Putamen (tissue), 1 donor: ENCODE measurements at places on chromosomes 5 and 9.
A peak's percentile ranks its signal among the peaks of the same experiment; 100 is the strongest.

DNA sequence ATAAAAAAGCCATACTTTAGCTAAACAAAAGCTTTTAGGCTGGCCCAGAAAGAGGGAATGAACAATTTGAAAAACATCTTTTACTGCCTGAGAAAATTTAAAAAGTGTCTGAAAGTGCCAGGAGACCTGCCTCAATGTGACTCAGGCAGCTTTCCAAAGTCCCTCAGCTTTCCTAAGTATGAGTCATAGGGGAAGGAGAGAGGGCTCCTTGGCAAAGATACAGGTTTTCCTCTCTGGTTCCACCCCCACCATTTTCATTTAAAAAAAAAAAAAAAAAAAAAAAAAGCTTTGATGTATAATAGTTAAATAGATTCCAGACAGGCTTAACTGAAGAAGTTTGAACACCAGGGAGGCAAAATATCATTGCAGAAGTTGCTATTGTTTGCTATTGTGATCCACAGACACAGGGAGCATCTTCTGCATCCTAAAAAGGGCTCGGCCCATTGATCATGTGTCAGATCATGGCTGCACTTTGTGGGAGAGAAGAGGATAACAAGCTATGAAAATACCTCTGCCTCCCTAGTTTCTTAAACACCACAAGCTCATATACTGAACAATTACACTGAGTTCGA lies 71.5 kb downstream of the MRPS27 start:
- DNase-seq = peak; percentile 80

DNA sequence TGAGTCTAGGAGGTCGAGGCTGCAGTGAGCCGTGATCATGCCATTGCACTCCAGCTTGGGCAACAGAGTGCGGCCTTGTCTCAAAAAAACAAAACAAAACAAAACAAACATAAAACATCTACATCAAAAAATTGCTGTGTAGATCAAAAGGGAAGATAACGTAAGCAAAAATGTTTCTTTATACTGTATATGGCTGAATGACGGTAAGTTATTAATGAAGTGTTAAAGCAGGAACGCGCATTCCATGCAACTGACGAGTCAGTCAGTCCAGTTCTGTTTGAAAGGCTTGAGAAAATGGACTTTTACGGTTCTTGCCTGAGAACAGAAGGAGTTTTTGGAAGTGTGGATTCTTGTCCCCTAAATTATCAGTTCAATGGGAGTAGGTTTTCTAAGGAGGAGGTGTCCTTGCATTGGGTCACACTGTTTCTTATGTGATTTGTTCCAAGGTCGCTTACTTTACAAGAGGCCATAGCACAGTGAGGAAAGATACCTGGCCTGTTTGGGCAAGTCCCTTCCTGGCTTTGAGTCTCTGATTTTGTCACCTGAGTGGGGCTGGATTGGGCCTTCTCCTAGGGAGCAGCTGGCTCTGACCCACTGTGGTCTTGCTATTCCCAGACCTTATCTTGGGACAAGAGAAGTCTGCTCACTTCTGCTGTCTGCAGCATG lies 6.6 kb upstream of the PTGS1 start:
- DNase-seq = no peak

DNA sequence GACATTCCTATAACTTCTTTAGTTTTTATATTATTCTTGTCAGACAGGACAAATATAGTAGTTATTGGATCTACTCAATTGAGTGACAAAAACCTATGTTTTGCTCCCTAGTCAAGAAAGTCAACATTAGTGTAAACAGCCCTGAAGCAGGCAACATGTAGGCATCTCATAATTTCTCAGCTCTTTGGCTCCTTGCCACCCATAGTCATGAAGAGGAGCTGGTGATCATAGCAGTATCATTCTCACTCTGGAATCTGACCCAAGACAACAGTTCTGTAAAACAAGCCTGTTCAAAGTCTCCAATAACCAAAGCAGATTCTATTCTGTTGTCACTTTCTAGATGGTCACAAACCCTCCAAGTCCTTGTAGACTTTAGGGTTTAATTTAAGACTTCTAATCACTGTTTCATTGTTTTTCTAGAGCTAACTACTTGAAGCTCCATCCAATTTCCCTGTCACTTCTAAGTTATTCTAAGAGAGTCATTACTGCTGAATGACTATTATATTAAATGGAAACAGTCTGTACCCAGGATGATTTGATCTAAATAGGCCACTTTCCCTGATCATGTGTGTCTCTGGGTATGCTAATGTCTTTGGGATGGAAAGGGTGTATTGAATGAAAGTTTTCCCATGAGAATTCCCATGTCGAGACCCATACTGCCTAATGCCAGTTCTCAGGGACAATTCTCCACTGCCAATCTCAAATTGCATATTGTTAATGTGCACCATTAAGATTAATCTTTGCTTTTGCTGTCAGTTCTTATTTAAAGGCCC lies 533.3 kb downstream of the ACTL7B start:
- no peak for DNase-seq

GRCh38 chr9:100515578-100516494 lies 42.9 kb downstream of the TMEFF1 start:
- no peak for DNase-seq

GRCh38 chr9:133591985-133592384 lies 17.2 kb downstream of the FAM163B start:
- DNase-seq = no peak
